Fibroblast of skin of back (primary cell): ENCODE measurements at places on chromosomes 7 and 10.

GRCh38 chr7:45457591-45457990 is 116.6 kb upstream of the ADCY1 start:
- no peak for DNase-seq

DNA sequence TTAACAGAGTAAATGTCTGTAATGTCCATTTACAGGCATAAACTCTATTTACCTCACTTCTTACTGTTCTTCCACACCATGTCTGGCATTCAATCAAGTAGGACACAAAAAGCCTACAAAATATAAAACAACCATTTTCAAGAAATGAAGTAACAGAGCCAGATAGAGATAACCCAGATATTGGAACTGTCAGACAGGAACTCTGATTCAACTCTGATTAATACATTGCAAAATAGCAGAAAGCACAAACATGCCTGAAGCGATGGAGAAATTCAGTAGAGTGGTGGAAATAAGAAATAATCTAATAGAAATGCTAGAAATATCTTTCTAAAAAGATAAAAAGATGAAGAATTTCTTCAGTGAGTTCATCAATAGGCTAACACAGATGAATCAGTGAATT is 964.4 kb downstream of the PCDH15 start:
- no peak for DNase-seq

- DNase-seq, result no peak
Observed at GRCh38 chr7:25249772-25250171, 21.5 kb upstream of the NPVF start.

GRCh38 chr10:78309536-78310237 is 276.0 kb downstream of the RPS24 start:
- no peak for DNase-seq

DNA sequence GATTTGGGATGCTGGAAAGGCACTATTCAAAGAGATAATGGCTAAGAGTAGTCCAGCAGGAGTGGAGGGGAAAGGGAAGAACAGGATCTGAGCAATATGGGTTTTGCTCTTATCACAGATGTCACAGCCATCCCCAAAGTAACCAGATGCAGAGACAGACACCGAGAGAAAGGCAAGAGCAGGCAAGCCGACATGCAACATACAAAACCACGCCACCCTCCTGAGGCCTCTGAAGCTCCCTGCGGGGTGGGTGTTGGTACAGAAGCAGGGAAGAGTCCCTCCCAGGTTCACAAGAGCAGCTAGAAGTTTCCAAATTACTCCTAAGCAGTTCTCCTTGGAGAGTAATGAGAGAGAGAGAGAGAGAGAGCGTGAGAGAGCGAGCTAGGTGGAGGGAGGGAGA is 10.8 kb upstream of the C10orf53 start:
- no peak for DNase-seq

GRCh38 chr7:30656006-30656957 is 26.0 kb downstream of the CRHR2 start:
- DNase-seq, result no peak
